Erythroblast (primary cell): ENCODE measurements at places on chromosomes 7 and 10.
A peak's percentile ranks its signal among the peaks of the same experiment; 100 is the strongest.

DNA sequence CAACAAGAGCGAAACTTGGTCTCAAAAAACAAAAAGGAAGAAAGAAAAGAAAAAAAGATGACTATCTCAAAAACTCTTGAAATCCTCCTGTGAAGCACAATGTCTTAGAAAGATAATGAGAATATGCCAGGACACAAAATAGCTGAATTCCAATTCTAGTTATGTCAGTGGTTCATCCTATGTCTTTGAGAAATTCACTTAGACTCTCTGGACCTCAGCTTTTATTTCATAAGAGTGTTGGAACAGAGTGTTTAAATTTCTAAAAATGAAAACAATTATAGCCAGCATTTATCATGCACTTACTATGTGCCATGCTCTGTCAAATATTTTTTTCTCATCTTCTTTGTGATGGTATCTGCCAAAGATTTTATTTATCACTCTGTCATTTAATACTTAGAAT lies 13.3 kb upstream of the HYCC1 start:
- DNase-seq: no peak

GRCh38 chr10:63542835-63543575 lies 21.8 kb downstream of the REEP3 start:
- DNase-seq: no peak

GRCh38 chr10:71643904-71644303 lies 75.7 kb downstream of the C10orf105 start:
- DNase-seq: no peak

GRCh38 chr10:116553378-116553980 lies 7.7 kb downstream of the PNLIP start:
- DNase-seq: no peak

- no peak for DNase-seq
Observed at GRCh38 chr10:79285315-79286197, 61.7 kb upstream of the PPIF start.

DNA sequence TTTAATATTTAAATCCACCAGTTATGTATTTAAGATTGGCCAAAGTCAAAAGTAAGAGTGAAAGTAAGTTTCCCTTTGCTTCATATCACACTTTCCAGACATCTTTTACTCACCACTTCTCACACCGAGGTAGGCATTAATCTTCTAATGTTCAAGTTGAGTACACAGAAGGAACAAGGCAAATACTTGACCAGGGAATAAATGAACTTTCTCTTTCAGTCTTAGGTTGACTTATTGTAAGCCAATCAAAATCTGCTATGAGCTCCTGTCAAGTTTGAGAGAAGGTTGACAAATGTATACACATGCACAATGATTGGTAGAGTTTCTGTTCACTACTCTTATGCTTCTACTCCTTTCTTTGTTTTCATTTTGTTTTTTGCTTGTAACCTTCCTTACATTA lies 842.5 kb downstream of the REEP3 start:
- no peak for DNase-seq

GRCh38 chr7:153217032-153217431 lies 457.5 kb downstream of the ACTR3B start:
- DNase-seq: no peak

DNA sequence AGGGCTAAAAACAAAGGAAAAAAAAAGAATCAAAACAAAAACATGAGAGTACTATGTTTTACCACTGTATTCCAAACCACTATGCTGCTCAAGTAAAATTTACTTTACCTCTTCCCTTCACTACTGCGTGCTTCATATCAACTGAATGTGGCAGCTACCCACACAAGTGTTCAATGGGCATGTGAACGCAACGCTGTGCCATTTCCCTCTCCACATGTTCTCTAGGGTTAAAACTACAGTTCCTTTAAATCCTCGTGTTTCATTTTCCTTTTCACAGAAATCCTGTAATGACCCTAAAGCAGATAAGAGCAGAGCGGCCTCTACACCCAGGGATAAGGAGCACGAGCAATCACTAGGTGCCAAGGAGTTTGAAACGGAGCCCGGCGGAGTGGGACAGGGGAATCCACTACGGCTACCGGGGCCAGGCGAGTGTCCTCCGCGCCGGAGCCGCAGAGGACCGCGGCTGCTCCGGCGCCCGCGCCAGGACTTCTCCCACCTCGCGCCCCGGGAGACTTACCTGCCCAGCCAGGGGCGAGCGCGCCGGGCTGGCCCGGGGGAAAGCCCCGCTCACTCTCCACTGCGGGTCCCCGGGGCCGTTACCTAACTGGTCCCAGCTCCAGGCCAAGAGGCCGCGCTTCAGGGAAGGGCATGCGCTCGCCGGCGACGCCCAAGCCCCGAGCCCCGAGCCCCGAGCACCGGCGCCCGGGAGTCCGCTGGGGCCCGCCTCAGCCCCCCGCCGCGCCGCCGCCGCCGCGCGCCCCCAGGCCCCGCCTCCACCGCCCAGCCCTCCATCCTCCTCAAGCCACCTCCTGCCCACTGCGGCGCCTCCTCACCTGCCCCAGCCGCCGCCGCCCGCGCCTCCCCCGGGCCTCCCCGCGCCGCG lies 711 bp downstream of the NAMPT start:
- DNase-seq: peak; percentile 77

GRCh38 chr7:33091111-33091531 lies 18.1 kb downstream of the RP9 start:
- DNase-seq: no peak

DNA sequence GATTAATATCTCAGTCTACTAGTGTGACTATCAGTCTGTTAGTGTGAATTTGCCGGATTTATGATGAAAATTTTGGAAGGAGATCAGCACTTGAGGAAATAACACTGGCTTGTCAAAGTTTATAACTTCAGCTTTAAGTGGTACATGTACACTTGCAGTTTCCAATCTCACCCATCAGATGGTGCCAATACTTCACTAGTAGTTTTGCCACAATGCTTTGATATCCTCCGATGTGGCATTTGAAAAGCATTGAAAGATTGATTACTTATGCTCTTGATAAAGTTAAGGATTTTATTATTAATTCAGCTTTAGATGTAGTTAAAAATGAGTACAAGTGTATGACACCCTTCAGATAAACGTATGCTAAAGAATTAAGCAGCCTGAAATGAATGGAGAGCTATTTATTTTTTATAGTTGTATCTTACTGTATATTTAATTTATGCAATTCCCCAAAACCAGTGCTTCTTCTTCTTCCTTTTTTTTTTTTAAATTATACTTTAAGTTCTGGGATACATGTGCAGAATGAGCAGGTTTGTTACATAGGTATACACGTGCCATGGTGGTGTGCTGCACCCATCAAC lies 98.2 kb downstream of the ANLN start:
- DNase-seq: peak; percentile 45

DNA sequence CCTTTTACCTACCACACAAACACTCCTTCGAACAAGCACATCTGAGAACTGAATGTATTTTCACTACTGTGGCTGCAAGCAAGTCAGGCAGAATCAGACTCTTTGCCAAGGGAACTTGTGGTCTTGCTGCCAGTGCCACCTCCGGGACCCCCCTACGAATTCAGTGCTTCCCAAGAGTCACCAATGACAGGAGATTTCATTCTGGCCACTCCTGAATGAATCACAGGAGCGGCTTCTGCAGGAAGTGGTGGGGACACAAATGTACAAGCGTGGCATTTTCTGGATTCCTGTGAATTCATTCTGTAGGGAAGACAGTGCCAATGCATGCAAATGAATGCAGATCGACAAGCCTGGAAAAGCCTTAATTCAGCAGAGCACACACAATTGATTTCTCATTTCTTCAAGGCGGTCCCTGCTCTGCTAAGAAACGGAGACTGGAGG lies 161.2 kb downstream of the CAMK1D start:
- DNase-seq: no peak

GRCh38 chr10:99394761-99395386 lies 35.5 kb downstream of the GOT1 start:
- DNase-seq: no peak

GRCh38 chr7:26117142-26117807 lies 34.7 kb upstream of the NFE2L3 start:
- DNase-seq: no peak

DNA sequence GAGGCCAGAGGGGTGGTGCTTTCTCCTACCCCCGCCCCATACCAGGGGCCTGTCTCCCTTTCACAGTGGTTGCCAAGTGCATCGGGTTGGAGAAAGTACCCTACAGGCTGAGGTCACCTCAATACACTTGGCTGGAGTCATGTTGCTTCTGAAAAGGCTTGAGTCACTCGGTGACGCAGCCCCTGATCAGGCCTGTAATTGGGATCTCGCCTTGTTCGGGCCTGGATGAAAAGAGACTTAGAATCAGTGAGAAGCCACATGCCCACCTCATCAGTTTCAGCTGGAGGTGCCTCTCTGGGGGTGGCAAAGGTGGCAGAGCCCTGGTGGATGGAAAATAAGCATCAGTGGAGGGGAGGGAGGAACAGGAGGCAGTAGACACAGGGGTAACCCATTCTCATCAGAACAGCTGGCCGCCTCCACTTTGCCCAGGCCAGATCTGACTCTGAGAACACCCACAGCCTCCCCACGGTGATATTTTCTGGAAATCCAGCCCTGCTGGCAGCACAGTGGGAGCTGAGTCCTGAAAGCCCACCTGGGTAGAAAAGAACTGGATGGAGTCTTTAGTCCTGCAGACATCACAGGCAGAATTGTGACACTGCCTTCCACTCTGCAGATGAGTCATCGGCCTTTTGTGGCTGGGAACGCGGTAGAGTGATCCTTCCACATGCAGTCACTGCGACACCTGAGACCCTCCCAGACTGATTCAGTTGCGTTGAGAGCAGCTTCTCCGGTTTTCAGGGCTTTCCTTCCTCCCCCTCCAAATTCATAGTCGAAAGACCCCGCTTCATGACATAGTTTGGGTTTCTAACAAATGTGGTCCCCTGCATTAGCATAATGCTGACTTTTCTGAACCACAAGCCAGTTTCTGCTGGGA lies 108.0 kb downstream of the GRK5 start:
- DNase-seq: peak; percentile 9

DNA sequence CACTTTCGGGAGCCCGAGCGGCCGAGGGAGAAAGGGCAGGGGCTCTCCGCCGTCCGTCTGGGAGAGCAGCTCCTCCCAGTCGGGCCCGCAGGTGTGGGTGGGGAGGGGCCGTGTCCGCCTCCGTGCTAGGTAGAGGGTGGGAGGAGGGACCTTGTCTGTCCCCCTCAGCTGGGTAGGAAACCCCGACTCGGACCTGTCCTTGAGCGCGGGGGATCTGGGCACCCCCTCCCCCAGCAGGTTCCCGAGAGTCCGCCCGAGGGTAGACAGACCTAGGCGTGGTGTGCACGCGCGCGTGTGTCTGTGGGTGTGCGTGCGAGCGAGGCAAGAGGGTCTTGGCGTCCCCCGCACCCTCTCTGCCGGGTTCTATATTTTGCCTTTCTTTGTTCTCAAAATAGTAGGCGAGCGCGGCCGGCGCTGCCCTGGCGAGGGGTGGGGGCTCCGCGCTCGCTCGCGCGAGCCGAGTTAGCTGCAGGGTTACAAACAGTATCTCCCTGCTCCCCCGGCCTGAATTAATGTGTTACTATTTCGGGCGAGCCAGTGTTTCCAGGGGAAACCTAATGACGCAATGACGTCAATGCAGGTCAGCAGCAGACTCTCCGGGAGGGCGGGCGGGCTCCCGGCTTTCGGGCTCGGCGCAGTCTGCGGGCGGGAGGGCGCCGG lies 73.9 kb upstream of the LEP start:
- no peak for DNase-seq

GRCh38 chr7:29285444-29285793 lies 90.8 kb downstream of the CHN2 start:
- DNase-seq: no peak
